ENCODE measurements at places on chromosomes 5 and 9.

DNA sequence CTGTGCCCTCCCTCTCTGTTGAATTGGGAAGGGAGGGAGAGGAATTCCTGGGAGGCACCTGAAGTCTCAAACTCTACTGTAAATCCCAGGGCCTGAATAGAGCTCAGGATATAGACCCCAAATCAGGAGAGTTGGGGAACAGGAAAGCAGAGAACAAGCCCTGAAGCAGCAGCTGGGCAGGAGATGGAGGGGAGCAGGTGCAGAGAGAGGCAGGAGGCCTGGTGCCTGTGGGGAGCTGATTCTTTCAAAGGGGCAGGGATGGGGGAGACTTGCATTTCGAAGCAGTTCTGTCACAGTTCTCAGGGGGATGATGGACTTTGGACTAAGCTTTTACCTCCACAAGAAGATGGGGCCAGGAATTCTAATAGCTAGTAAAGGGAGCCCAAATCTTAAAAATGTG lies 50.2 kb downstream of the NIM1K start:
- DNase-seq = no peak

DNA sequence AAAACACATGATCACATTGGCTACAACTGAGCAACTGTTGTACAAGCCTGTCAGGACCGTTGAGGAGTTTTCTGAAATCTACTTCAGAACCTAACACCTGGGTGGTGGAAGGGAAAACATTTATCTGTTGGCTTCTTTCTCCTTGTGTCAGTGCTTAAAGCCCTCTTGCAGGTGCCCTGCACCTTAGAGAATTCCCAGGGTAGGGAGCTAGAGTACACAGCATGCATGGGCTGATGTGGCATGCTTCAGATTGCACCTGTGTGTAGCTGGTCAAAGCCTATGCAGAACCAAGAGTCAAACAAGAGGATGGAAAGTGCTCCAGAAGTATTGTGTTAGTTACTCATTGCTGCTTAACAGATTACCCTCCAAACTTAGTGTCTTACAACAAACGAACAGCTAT lies 33.6 kb upstream of the ZBED3 start:
- DNase-seq = no peak

- no peak for DNase-seq
These were observed 249.0 kb downstream of the MLLT3 start for GRCh38 chr9:20373263-20373662.

DNA sequence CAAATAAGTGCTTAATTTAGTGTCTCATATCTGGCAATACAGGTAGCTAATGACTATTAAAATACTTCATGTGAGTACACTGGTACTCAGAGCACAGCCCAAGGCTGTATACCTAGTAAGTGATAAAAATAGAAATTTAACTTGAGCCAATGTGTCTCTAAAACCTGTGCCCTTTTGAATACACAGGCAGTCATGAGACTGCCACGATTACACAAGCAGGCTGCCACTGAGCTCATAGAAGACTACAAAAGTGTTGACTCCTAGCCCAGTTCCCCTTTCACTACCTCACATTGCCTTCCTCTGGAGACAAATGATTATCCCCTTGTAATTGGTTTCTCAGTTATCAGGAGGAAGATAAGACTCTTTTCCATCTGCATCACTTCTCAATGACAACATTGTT lies 66.3 kb upstream of the PAPPA start:
- DNase-seq = no peak

- no peak for DNase-seq
These were observed 139.5 kb downstream of the RGS3 start for GRCh38 chr9:113603048-113603375.

DNA sequence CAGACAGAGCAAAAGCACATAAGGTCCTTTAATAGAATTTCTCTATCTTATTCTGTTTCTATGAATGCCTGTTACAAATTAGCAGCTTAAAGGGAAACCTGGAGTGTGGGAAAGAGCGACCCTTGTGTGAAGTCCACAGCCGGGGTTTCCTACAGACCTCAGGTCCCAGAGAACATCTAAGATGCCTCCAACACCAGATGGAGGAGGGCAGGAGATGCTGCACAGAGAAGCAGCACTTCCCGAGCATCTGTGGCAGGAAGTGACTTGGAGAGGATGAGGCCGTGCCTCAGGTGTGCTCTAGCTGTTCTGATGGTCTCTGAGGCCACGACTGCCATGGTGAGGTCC lies 26.8 kb downstream of the IRF1 start:
- no peak for DNase-seq

- DNase-seq = no peak
These were observed 123.9 kb downstream of the PPP2R2B start for GRCh38 chr5:146754621-146755020.

Data from activated CD4-positive, alpha-beta T cell treated with anti-CD3 and anti-CD28 coated beads, Interleukin-2, amount 50 U/mL, for 16 hours (primary cell).